Activated CD4-positive, alpha-beta T cell treated with anti-CD3 and anti-CD28 coated beads for 4 hours (primary cell): ENCODE measurements at places on chromosomes 1 and 21.

GRCh38 chr1:167427848-167428247, 90.5 kb downstream of the CD247 start:
- no peak for DNase-seq

- DNase-seq = no peak
Observed at GRCh38 chr1:15355968-15356625, 53.6 kb upstream of the EFHD2 start.

DNA sequence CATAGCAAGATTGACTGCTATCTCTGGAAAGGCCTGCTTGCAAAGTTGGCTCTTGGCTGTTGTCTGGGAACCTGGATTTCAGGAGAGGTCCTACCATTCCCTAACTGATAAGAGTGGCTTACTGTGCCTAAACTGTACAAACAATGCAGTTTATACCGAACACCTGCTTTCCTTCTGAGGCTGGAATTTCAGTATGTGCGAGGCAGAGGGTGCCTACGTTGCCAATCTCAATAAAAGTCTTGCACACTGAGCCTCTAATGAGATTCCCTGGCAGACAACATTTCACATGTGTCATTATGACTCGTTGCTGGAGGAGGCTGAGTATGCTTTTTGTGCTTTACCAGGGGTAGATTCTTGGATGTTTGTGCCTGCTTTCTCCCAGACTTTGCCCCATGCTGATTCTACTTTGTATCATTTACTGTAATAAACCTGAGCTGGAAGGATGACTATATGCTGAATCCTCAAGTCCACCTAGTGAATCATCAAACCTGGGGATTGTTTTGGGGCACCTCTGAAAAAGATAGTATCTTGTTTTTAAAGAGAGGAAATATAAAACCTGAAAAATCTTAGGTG, 58.9 kb upstream of the GNG4 start:
- no peak for DNase-seq

GRCh38 chr1:57362480-57362879, 61.4 kb downstream of the DAB1 start:
- no peak for DNase-seq

DNA sequence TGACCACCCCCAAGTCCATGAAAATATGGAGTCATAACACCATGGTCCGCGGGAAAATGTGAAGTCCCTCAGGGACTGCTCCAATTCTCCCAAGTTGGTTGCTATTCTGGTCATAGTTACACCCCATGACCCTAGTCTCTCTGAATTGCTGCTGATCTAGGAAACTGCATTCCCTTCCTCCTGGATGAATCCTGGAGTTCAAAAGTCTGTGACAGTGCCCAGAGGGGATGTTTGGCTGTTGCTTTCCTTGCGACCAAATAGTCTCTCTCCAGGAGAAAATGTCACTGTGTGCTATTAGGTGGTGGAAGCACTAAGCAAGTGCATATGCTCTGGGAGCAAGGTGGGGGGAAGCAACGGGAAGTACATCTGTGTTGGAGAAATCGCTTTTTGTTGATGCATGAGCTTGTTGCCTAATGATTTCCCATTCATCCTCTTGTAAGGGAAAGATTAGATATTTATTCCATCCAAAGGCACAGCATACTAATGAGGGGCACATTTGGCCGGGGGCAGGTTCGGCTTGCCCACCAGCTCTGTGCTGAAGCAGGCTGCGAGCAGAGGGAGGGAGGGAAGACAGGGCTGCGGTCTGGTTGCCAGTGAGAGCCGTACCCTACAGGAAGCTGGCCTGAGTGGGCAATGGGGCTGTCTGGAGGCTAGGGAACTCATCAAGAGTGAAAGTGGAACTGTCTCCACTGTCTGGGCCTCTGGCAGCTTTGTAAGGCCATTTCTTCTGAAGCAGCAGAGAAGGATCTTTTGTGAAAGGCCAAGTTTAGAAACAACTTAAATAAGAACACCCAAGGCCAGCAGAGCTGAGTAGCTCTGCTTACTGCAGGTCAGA, 27.2 kb downstream of the SYT6 start:
- DNase-seq = no peak

DNA sequence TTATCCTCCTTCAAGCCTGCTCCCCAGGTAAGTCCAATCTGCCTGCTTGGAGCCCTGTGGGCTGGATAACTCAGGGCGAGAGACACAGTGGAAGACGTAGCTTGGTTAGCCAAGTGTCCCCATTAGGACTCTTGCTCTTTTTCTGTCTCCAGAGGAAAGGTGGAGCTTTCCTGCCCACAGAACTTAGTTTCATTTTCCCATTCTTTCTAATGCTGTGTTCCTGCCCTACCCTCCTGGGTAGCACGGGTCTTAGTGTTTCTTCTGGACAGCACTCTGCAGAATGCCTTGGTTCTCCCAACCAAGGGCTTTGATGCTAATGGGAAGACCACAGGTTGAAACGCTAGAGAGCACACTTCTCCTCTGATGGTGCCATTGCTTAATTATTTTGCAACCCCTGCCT, 92.5 kb upstream of the LRRC8D start:
- no peak for DNase-seq

DNA sequence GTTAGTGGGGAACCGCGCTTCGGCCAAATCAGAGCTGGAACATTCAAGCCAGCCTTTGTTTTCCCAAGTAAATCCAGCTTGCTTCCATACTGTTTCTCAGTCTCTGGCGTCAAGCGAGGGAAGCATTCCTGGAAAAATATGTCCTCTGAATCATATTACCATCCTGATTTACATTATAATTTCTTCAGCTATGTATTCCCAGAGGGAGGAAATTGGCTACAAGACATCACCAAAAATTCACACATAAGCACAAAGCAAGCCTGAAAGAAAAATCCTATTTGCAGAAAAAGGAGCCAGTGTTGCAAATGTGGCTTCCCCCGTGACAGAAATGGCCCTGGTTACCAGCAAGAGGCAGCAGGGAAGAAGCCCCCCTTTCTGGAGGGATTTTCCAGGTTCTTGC, 233.3 kb downstream of the KCNJ6 start:
- DNase-seq = no peak

- no peak for DNase-seq
Observed at GRCh38 chr1:240618946-240619345, 7.0 kb upstream of the GREM2 start.

DNA sequence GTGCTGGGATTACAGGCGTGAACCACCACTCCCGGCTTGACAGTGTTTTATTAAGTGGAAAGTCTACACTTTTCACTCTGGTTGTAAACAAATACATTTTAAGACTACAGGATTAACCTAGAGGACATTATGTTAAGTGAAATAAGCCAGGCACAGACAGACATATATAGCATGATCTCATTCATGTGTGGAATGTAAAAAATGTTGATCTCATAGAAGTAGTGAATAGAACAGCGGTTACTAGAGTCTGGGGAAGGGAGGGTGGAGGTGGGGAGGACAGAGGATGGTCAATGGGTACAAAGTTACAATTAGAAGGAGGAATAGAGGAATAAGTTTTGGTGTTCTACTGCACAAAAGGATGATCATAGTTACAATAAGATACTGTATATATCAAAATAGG, 16.9 kb downstream of the CTH start:
- DNase-seq = no peak

DNA sequence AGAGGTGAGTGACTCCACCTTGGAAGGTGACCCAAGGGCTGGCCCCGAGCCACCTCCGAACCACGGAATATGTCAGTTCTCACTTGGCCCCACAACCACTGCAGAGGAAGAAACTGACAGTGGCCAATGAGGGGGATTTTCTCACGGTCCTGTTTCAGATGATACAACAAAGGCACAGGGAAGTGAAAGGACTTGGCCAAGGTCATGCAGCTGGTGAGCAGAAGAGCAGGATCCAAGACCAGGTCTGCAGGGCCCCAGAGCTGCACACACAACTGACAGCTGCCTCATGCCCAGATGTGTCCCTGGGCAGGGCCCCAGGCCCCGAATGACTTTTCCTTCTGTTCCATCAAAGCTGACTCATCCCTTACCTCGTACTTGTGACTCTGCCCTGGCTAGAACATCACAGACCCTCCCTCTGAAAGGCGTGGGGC, 25.8 kb upstream of the EVA1B start:
- DNase-seq = no peak

- DNase-seq = no peak
Observed at GRCh38 chr1:33327587-33328325, 6.9 kb upstream of the A3GALT2 start.

GRCh38 chr1:6788946-6789345, 3.7 kb downstream of the CAMTA1 start:
- DNase-seq = no peak

DNA sequence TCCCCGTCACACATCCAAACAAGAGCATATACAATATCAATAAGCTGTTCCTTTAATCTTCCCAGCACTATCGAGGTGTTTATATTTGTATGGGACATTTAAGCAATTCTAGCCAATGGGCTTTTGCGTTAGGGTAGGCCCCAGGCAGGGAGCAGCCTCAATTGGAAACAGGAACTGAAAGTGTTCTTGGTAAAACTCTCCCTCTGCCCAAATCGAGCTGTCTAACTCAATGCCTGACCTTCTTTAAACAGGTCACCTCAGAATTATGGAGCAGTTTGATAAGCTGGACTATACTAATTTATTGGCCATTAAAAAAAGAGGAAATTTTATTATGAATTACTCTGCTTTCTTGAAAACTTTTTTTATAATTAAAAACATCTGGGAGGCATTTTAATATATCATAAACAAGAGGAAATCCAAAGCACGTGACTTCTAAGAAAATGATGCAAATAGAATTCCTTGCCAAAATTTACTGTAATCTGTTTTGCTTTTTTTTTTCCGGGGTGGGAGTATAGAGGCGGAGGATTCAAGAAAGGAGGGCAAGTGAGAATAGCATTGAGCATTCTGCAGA, 498.1 kb downstream of the LMO4 start:
- DNase-seq = no peak

DNA sequence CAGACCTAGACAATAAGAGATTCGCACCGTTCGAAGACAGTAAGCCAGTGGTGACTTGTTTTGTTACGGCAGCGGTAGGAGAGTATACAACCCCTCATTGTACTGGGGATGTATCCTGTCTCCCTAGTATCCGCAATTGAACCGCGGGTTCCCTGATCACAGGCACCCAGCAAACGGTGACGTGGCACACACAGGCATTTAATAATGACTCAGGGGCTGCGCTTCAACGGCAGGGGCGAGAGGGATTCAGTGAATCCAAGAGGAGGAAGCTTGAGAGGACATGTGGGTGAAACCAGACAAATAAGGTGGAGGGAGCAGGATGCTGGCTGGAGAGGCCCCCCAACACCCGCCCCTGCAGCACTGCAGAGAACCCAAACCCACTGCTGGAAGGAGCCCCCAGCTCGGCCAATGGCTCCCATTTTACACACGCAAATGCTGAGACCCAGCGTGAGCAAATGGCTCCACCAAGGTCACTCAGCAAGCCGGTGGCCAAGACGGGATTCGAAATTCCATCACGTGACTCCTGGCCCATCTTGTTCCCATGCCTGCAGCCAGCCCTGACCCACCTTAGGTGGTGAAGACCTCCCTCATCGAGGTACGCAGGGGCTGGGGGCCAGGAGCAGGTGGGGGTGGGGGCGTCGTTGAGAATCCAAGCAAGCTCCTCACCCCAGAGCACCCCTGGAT, 149.9 kb downstream of the SYF2 start:
- no peak for DNase-seq

- DNase-seq = no peak
Observed at GRCh38 chr1:30518186-30518585, 205.2 kb downstream of the MATN1 start.

- no peak for DNase-seq
Observed at GRCh38 chr1:30147188-30147587, 576.2 kb downstream of the MATN1 start.

DNA sequence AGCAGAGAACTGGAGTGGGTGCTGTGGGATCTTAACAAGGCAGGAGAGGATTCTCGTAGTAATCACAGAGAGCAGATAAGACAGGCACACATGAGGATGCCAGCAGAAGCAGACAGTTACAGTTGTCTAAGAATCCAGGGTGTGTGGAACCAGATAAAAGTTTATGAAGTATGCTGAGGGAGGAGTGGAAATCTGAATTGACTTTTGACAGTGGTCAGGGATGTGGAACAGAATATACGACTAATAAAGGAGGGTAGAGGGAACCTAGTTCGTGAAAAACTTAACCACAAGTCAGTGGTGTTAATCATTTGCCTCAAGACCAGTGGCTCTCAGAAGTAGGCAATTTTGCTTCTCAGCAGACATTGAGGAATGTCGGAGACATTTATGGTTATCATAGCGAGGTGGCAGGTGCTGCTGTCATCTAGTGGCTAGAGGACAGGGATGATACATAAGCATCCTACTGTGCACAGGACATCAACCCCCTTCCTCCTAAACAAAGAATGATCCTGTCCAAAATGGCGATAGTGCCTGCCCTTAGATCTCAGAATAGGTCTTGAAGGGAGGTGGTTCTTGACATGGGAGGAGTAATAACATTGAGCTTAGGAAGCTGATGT, 3.0 kb downstream of the LRRC8D start:
- no peak for DNase-seq

GRCh38 chr1:59670662-59671061, 144.1 kb upstream of the HOOK1 start:
- DNase-seq = no peak

DNA sequence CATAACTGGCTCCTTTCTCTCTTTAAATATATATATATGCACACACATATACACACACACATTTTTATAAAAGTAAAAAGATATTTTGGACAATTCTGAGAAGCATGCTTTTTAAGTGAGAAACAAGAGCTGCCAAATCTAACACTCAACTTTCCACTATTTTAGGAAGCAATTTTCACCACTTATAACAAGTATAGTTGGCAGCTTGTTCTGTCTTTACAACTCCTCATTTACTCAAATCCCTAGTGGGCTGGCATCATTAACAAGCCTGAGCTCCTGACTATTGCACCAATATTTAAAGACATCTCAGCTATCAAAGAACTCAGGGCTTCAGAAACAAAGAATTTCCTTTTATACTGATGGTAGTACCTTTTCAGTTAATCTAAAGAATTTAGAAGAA, 76.6 kb downstream of the RAB3GAP2 start:
- DNase-seq = no peak

DNA sequence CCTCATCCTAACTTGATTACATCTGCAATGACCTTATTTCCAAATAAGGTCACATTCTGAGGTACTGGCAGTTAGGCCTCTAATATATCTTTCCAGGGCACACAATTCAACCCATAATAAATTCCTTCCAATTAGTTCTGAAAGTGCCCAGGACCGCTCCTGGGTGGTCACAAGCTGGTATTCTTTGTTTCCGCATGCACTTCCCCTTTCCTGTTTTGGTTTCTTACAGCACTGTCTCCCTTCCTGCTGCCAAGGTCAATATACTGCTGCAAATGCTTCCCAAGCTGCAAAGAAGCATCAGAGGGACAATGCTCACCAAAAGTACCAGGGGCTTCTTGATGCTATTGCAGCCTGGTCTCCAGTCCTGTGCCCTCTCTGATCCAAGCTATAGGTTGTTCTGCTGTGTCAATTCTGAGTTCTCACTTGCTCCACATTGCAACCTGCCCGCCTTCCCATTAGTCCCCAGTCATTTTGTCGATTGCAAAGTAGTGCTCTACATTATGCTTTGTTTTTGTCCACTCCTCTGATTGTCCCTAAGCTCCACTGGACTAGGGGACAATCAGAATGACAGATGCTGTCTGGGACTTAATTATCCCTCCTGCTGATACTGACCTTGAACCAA, 13.9 kb upstream of the XPR1 start:
- DNase-seq = no peak

GRCh38 chr21:16841975-16842695, 670.7 kb upstream of the CXADR start:
- DNase-seq = no peak

GRCh38 chr1:58968360-58968952, 184.6 kb upstream of the JUN start:
- peak; percentile 3 for DNase-seq
